ENCODE measurements at places on chromosomes 5 and 9.

DNA sequence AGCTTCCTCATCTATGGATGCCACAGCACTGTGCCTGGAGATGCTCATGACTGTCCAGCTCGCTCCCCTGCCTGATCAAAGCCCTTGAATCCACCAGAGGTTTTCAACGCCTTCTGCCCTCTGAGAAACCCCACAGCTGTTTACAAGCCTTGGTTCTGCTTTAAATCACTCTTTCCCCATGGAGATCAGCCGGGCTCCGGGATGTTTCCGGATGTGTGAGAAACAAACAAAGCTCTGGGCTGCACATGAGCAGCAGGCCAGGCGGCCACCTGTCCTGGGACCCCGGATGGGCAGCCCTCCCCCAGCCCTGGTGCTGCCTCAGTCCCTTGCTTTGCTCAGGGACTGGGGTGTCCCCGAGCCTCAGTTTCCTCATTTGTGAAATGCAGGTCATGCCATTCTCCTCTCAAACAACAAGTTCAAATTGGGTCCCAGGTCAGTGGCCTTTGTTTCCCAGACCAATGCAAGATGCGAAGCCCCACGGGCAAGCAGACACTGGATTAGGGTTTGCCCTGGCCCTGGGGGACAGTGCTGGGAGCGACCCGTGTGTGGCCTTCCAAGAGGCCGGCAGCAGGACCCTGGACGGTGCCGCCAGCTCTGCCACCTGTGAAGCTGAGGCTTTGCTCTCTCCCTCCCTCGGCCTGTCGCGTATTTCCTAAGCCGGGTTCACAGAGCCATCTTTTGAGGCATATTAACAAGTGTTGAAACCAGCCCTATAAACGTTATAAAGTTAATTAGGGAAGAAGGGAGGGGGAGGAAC lies 42.4 kb upstream of the PHYKPL start:
- DNase-seq, result no peak

DNA sequence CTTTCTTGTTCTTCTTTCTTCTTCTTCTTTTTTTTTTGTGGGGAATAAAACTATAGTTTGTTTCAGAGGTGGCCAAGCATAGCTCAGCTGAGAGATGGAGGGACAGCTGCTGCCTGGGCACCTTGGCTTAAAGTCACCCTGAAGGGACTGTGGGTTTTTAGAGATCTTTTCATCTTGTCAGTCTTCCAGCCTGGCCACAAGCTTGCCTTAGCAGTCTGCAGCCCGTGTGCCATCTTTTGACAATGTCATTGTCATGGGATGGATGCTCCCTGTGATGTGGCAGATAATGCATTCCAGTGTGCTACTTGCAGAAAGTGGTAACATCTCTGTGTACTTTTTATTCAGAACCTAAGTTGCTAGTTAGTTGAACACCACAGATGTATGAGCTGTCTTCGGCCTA lies 280.8 kb downstream of the FANCC start:
- no peak for DNase-seq

- no peak for DNase-seq
Measured at GRCh38 chr5:105865834-105866233, 1804.9 kb downstream of the EFNA5 start.

DNA sequence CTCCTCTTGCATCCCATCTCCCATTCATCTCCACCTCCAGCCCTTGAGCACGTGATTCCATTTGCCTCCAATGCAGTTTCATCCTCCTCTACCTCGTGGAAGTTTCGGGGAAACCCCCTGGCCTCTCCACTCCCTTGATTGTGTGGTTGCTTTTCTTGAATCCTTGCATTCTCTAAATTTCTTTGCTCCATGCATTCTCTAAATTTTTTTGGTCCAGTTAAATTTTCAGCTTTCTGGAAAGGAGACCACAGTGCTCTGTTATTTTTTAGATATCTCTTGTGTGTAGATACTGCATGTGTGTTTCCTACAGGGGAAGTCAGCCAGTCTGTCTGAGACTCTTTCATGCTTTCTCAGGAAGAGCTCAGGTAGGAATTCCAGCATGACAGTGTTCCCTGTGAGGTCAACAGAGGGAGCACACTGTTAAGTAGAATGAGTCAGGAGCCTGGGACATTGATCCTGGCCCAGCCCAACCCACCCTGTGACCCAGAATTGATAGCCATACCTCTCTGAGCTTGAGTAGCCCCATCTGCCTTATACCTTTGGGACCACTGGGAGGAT lies 52.8 kb downstream of the AMBP start:
- no peak for DNase-seq

- no peak for DNase-seq
Measured at GRCh38 chr9:70549926-70550325, 135.5 kb upstream of the KLF9 start.

GRCh38 chr5:176535101-176535663 lies 2.0 kb downstream of the RNF44 start:
- no peak for DNase-seq

- no peak for DNase-seq
Measured at GRCh38 chr5:136166909-136167308, 26.1 kb downstream of the SMIM32 start.

- DNase-seq, result peak; percentile 32
Measured at GRCh38 chr5:173743641-173744343, 127.3 kb upstream of the BOD1 start.

- no peak for DNase-seq
Measured at GRCh38 chr9:98021306-98022040, 35.1 kb upstream of the NANS start.

DNA sequence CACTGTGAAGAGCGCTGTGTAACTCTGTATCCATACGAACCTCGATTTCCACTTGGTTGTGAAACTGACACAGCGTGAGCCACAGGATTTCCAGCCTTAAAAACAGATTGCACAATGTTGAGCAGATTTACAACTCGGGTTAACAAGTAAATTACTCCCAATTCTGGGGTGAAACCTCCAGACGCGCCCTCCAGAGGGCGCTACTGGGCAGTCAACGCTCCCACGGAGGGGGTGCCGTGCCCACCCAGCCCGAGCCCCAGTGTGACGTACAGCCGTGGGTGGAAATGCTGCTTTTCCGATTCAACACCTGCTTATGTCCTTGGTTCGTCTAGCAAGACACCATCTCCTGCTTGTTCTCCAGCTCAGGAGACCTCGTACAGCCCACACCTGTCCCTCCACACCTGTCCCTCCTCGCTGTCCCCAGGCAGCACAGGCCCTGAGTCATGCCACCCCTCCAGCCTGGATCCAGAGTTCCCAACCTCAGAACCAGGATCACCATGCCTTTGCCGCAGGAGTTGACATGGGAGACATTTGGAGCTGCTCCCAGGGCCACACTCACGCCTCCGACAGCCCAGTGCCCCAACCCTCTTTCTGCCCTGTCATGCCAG lies 34.4 kb upstream of the SLC6A3 start:
- DNase-seq, result peak; percentile 32

- DNase-seq, result no peak
Measured at GRCh38 chr5:67308988-67309688, 112.5 kb upstream of the CD180 start.

DNA sequence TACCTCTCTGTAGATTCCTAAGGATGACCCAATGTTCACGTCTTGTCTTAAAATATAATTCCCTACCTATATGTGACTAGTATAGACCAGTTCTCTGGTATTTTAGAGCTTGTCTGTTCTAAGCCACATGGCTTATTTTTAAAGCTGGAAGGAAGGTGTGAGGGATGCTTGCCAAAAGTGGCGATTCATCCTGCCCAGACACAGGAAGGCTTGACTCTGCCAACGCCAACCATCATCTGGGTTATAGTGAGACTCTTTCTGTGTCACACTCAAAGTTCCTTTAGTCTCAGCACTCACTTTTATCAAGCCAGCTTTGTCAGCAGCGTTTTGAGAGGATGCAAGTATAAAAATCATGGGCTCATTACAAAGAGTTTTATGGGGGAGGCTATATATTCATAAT lies 500.0 kb downstream of the PTPRD start:
- no peak for DNase-seq

DNA sequence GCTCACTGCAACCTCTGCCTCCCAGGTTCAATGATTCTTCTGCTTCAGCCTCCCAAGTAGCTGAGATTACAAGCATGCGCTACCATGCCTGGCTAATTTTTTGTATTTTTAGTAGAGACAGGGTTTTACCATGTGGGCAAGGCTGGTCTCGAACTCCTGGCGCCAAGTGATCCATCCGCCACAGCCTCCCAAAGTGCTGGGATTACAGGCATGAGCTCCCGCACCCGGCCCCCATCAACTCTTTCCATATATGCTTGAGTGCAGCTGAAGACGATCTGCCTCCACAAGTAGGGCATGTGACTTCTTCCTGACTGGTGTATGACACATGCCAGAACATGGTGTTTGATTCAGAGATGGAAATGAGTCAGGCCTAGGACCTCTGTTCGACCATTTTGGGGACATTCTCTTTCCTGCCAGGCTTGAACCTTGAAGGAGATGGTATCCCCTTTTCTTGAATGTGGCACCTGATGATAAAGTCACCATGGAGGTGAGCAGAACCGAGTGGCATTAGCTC lies 7.5 kb upstream of the CNOT6 start:
- no peak for DNase-seq

- DNase-seq, result peak; percentile 45
Measured at GRCh38 chr5:128538250-128539037, 399 bp upstream of the FBN2 start.

DNA sequence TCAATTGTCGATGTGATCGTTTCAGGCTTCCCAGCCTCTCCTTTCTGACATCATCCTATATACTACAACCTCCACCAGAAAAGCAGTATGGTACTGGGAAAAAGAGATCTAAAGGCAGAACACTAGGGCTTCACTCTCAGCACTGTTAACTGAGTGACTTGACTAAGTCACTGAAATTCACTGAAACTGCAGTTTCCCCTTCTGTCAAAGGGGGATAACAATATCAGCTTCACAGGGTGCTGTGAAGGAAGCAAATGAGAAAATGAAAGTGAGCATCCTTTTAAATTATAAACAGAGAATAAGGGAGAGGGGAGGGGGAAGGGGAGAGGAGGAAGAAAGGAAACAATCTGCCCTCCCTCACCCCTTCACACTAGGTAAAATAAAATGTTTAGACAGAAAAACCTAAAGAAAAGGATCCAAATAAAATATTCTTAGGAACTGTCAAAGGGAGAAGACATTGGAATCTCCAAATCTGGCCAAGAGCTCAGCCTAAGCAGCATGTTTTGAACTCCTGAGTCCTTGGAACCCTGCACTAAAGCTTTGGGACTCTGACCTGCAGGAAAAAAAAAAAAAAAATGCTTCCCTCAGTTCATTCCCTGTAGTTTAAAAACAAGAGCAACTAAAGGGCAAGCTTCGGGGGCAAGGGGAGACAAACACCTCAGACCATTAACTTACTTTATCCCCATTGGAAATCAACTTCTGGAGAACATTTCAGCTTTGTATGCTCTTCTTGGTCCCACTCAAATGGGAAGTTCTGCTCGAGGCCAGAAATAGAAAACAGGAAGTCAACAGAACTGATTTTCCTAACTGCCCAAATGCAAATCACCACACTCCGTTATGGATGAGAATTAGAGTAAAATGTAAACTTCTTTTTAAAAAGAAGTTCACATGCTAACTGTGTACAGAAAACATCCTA lies 178.3 kb downstream of the DEPDC1B start:
- DNase-seq, result no peak

GRCh38 chr9:96818533-96818932 lies 35.8 kb downstream of the ZNF782 start:
- DNase-seq, result no peak

DNA sequence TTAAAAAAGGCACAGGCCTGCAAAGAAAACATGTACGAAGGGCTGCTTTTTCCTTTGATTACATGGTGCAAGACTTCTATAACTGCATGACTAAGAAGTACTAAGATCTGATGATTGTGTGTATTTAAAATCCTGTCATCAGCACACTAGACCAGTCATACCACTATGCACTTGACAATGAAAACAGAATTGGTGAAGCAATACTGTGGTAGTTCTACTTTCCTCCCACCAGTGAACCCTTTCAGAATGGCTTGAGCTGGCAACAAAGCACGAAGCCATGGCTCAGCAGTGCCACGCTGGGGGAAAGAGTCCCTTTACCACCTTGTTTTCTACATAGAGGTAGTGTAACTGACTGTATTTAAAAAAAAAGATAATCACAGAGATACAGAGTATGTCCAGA lies 49.0 kb upstream of the POU5F2 start:
- no peak for DNase-seq

- DNase-seq, result no peak
Measured at GRCh38 chr5:180311216-180311615, 19.3 kb upstream of the MAPK9 start.

- DNase-seq, result no peak
Measured at GRCh38 chr5:68465133-68465532, 249.6 kb downstream of the PIK3R1 start.

- DNase-seq, result peak; percentile 61
Measured at GRCh38 chr5:177035976-177036375, 13.5 kb downstream of the ZNF346 start.

GRCh38 chr9:114287001-114287762 lies 35.7 kb upstream of the ORM1 start:
- peak; percentile 53 for DNase-seq

GRCh38 chr9:22105005-22105722 lies 96.1 kb upstream of the CDKN2B start:
- no peak for DNase-seq

- DNase-seq, result peak; percentile 25
Measured at GRCh38 chr5:61329550-61330128, 2.4 kb upstream of the ZSWIM6 start.

GRCh38 chr9:98886691-98887229 lies 56.9 kb upstream of the COL15A1 start:
- DNase-seq, result no peak

DNA sequence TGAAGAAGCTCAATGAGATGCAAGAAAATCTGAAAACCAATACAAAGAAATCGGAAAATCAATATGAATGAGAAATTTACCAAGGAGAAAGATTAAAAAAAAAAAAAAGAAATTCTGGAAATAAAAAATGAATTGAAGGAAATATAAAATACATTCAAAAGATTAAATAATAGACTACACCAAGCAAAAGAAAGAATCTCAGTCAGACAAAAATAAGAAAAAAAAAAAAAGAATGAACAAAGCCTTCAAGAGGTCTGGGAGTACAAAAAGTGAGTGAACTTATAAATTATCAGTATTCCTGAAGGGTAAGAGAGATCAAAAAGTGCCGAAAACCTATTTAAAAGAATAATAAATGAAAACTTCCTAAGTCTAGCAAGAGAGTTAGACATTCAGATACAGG lies 14.9 kb downstream of the CPLANE1 start:
- DNase-seq, result no peak

DNA sequence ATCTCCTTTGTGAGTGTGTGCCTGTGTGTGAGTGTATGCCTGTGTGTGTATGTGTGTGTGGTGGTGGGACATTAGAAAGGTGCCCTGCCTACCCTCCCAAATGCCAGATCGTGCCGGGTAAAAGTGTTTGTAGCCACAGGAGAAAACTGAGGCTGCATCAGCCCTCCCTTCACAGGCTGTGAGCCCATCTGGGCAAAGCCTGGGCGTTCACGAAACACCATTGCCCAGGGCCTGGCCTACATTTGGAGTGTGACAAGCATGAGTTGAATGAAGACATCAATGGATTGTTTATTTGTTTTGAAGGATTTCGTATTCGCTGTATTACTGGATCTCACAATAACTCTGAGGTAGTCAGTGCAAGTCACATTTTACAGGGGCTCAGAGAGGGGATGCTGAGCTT lies 270.8 kb downstream of the NSG2 start:
- DNase-seq, result no peak
